ENCODE measurements at places on chromosomes 6 and 20.

GRCh38 chr6:64254558-64254957 is 619.0 kb downstream of the PHF3 start:
- DNase-seq: no peak

GRCh38 chr6:15143086-15143485 is 102.8 kb upstream of the JARID2 start:
- DNase-seq: no peak

- DNase-seq: no peak
Observed at GRCh38 chr20:58440021-58440767, 51.2 kb downstream of the VAPB start.

DNA sequence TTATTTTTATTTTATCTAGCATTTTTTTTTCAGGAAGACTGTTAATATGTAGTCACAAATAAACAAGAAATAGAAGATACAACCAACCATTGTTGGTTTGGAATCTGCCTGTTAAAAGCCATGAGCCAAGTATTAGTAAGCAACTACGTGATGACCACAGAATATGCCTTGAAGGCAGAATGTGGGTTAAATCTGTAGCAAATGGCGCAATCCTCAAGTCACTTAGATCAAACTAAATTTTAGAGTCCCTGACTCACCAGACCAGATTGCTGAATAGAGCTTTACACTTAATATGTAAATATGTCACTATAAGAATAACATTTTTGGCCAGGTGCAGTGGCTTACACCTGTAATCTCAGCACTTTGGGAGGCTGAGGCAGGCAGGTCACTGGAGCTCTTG is 800.1 kb upstream of the CITED2 start:
- DNase-seq: peak; percentile 50

- no peak for DNase-seq
Observed at GRCh38 chr20:50728981-50729874, 2.2 kb upstream of the PARD6B start.

DNA sequence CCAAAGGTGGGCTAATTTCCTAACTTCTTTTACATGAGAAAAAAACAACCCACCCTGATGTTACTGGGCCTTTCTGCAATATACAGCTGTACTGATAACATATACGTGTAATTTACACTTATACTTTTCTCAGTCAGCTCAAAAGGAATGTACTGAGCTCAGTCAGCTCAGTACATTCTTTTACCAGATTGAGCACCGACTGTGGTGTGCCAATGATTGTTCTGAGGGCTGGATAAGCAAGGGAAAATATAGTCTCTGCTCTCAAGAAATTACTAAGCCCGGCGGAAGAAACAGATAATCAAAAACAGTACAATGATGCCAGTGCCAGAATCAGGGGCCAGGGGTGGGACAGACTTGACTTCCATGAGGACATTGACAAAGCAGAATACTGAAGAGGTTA is 10.0 kb upstream of the BLOC1S5 start:
- no peak for DNase-seq

- DNase-seq: no peak
Observed at GRCh38 chr6:125094563-125094962, 59.0 kb upstream of the TPD52L1 start.

DNA sequence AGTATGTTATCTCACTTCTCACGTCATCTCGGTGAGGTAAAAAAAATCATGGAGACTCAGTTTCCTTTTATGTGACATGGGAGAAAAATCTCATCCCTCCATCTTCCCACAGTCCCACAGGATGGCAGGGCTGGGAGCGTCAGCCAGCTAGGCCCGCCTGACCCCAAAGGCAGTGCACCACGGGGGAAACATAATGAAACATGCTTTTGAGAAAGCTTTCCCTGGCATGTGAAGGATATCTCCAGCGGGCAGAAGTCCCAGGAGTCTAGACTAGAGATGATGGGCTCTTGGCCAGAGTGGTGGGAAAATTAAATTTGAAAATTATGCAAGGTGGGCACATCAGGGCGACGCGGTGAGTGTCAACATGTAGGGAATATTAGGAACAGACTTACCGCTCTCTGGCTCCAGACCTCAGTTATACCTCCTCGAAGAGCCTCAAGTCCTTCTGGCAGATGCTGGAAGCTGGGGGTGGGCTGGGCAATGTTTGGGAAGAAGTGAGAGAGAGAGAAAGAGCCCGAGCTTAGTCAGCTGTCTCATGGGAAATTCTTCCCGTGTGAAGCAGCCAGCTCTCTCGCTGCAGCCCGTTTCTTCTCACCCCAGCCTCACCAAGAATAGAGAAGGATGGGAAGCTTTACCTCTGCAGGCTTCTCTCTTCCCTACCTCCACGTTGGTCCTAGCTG is 52.3 kb downstream of the MOCS1 start:
- peak; percentile 24 for DNase-seq

DNA sequence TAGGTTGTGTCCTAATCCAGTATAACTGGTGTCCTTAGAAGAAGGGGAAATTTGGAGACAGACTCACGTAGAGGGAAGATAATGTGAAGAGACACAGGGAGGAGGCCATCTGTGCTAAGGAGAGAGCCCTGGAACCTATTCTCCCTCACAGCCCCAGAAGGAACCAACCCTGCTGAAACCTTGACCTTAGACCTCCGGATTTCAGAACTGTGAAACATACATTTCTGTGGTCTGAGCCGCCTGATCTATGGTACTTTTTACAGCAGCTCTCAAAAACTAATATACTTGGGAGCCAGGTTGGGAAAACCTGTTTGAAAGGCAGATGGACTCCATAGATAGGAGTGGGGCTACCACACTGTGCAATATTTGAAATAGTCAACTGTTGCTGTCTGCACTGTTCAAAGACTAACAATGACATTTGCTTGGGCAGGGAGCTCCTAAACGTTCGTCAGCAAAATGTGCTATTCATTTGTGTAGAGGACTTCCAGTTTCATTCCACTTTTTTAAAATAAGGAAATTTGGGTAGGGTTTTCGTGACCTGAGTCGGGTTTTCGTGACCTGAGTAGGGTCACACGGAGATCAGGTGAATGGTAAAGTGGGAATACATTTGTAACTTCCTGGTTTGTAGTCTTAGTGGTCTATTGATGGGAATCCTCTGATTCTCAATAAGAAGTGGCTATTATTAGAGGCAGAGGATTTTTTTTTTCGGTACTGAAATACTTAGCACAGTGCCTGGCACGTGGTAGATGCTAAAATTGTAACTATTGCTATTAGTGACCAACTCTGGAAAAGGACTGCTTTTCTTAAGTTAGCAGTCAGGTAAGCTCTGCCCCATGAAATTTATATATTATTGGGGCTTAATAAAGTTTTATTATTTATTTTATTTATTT is 11.4 kb downstream of the TAGAP start:
- no peak for DNase-seq

DNA sequence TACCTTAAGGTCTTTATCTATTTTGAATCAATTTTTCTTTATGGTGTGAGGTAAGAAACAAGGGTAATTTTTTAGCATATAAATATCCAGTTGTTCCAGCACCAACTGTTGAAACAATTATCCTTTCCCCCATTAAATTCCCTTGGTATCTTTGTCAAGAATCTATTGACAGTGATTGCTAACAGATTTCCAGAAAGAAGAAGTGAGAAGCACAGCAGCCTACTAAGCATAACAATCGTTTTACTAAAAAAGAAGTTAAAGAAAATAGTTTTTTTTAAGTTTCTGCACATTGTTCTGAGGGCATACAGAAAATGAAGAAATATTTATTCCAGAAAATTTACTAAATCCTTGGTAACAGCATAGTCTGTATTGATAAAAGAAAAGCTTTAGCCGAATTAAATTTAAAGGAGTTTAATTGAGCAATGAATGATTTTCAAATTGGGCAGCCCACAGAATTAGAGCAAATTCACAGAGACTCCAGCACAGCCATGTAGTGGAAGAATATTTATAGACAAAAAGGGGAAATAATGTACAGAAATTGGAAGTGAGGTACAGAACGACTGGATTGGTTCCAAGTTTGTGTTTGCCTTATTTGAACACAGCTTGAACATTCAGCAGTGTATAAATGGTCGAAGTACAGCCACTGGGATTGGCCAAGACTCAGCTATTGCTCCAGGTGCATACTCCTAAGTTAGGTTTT is 97.9 kb upstream of the UST start:
- DNase-seq: no peak

DNA sequence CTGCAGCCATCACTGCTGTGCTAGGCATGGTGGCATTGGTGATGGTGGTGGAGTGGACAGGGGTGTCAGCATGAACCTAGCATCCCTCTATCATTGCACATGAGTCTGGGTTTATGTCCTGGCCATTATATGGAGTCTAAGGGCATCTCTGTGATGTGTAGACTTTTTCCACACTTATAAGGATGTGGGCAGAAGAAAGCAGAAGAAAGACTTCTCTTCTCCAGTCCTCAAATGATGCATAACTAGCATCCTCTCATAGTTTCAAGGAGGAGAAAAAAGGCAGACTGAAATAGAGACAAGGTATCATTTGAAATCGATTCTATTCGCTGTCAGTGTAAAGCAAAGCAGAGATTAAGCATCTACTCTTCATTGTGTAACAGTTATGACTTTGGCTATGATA is 140.0 kb upstream of the ATXN1 start:
- no peak for DNase-seq

DNA sequence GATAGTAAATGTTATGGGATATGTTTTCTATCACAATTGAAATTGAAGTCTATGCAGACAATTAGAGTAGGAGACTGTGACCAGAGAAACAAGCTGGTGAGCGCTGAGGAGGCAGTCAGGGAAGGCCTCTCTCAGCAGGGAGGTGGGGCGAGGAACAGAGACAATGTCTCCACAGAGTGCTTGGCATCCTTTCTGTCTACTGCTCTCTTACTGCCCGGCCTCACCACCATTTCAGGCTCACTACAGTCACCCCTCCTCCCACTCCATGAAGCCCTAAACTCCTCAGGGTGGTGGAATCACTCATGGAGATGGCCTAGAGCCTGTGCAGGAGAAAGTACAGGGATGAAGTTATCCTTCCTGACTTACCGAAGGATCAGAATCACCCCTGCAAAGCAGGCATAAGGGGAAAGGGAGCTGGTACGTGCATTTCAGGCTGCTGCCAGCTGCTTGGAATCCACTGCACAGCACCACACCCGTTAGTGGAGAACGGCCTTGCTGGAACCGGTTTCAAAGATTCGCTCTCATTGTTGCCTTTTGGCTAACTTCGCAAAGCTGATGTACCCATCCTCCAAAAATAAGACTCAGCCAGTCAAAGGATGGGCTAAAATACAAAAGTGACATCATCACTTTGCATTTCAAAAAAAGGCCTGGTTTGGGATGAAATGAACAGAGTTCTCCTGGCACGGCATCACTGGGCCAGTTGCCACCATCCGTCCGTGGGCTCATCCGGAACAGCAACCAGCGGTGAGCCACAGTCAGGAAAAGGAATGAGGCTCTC is 67.3 kb downstream of the SLC22A23 start:
- no peak for DNase-seq

DNA sequence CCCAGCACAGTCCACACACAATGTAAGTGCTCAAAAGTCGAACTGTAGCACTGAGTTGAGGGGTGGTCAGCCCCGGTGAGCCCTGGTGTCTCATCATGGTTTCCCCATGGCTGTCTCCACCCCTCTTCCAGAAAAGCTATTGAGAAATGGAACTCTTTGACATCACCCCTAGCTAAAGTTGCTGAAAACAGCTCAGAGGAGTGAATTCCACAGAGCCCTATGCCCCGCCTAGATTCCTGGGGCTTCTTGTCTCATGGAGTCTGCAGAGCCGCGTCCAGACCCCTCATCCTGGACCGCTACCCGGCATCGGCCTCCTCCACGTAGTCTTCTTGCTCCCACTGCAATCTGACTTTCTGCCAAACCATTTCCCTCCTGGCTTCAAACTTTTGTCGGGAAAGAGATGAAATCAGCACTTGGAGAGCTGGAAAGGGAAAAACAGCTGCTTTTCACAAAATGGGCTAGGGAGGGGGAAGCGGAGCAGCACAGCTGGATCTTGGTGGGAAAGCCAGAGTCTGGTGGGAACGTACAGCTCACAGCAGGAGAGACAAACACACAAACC is 132.2 kb downstream of the SNX5 start:
- no peak for DNase-seq

- DNase-seq: no peak
Observed at GRCh38 chr6:30446259-30446658, 43.0 kb upstream of the HLA-E start.

DNA sequence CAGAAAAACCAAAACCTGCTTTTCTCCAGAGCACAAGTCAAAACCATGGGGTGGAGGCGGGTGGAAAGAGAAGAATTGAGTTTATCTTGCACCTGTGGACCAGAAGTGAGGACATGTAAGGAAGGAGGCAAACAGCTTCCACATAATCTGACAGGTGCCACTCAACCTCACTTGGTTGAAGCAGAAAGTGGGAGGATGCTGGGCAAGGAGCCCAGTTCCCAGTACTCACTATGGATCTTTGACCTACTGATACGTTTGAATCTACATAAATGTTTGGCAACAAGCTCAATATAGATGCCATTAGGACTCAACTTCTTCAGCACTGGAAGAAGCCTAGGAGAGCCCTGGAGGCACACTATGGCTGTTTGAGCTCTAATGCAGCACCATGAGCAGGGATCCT is 285.5 kb downstream of the KIF16B start:
- no peak for DNase-seq

DNA sequence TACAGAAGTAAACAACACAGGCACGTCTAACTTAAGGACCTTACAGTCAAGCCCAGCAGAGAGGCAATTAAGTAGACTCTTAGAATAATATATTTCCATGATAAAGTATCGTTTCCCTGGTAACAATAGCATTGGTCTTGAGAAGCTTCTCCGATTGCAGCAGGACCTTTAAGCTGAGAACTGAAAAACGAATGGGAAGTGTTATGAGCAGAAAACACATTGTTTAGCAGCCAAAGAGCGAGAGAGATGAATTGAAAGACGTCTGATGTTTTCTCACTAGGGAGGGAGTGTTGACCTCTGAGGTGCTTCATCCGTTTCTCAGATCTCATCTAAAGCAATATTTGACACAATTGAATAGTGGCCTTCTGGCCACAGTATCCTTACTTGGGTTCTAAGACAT is 855 bp downstream of the BYSL start:
- DNase-seq: no peak

- no peak for DNase-seq
Observed at GRCh38 chr20:25016471-25016870, 23.9 kb upstream of the APMAP start.

DNA sequence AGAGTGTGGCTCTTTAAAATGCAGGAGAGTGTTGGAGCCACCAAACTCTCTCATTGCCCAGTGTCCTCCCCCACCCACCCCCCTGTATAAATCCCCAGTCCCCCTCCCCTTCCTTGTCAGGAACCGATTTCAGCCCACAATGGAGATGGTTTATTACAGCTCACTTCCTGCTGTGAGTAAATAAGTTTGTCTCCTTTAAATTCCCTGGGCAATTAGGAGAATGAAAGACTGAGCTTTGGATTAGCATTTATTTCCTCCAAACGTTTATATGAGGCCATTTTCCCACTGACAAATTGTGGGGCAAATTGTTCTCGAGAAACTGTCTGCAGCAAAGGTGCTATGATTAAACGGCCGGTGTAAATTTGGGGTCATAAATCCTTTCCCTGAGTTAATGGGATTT is 128.8 kb downstream of the DHX35 start:
- DNase-seq: no peak

DNA sequence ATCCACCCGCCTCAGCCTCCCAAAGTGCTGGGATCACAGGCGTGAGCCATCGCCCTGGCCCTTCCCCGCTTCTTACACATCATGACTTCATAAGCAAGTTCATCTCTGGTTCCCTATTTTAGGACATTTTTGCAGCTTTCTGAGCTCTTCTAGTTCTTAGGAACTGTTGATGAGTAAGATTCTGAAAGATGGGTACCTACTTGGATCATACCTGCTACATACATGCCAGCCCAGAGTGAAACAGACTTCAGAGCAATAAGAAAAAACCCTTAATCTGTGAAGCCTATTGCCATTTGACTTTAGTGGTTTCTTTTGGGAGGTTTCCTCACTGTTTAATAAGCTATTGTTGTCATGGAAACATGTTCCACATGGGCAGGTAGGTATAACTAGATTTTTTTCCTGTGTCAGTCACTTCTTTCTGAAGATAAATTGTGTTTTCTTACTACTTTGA is 27.9 kb upstream of the TMEM217 start:
- DNase-seq: no peak
